B cell (primary cell): ENCODE measurements at places on chromosomes 5 and 9. TPM values are rescaled to one million over a fixed set of nuclear protein-coding genes. Genes with fewer than 3 reads are reported as not detected.

DNA sequence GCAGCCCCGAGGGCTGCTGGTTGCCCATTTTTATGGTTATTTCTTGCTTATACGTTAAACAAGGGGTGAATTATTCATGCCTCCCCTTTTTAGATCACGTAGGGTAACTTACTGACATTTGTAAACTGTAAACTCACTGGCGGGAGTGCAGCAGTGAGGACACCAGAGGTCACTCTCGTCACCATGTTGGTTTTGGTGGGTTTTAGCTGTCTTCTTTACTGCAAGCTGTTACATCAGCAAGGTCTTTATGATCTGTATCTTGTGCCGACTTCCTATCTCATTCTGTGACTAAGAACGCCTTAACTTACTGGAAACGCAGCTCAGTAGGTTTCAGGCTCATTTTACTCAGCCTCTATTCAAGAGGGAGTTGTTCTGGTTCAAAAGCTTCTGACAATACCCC, 155.0 kb upstream of the PRDM9 start:
- DNase-seq = no peak

DNA sequence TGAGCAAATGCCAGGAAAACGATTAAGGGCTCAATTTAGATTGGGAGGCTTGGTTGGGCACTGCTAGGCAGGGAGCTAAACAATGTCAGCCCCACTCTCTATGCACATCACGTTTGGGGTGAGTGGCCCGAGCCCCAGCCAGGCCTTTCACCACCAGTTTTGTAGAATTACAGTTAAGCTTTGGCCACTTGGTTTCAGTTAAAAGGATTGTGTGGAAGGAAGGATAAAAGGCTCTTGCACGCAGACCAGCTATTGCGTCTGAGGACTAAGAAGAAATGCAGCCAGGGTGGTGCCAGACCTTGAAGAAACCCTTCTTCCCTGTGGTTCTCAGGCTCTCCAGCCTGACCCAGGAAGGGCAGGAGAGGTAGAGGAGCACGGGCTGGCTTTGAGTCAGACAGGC, 125.3 kb upstream of the SLC44A1 start:
- no peak for DNase-seq

GRCh38 chr9:137272241-137273094, 5.1 kb upstream of the TOR4A start:
- no peak for DNase-seq

DNA sequence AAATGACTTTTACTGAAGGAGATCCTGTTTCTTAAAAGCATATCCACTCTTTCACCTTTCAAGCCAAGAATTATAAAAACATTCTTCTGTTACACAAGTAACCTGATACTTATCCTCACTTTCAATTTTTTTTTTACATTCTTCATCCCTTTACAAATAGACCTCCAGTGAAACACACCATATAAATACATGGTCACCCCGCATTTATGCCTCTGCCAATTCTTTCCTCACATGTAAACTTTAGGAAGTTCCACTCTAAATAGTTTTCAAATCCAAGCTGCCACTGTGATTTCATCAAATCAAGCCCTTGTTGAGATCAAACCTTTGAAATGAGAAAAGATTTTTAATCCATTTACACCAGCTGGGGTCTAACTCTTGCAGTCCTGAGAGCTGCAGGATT, 40.0 kb downstream of the GAS1 start:
- DNase-seq = no peak

- peak; percentile 9 for DNase-seq
Observed at GRCh38 chr9:138020120-138020794, 142.7 kb downstream of the CACNA1B start.

DNA sequence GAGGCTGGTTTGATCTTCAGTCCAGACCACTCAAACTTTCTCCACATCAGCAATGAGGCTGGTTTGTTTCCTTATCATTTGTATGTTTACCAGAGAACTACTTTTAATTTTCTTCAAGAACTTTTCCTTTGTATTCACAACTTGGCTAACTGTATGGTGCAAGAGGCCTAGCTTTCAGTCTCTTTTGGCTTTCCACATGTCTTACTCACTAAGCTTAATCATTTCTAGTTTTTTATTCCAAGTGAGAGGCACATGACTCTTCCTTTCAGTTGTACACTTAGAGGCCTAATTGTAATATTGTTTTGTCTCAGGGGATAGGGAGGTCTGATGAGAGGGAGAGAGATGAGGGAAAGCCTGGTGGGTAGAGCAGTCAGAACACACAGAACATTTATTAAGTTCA, 554.0 kb upstream of the ARRDC3 start:
- no peak for DNase-seq

DNA sequence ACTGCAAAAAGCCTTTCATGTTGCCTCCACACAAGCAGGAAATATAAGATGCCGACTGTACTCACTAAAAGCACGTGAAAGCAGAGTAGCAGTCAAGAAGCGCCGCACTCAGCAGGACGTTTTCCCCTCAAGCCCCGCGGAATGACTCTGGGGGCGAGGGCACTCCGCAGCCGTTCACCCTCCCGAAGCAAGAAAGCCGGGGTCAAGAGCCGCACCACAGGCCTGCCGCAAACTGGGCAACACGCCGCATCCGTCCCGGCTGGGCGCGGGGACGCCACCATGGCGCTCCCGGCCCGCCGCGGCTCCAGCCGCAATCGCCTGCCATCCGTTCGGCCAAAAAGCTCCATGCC, 364 bp downstream of the RPS6 start:
- no peak for DNase-seq

- no peak for DNase-seq
Observed at GRCh38 chr5:64160201-64160600, 5.4 kb upstream of the RNF180 start.

GRCh38 chr5:139065306-139065705, 132.9 kb downstream of the SIL1 start:
- no peak for DNase-seq

The CACNA1B gene
- polyA plus RNA-seq = not detected in 2 replicates

The TIMD4 gene
- 0.07 and 0.16 TPM in 2 replicates for polyA plus RNA-seq

The ADRA1B gene
- 0.04 TPM in 1 of 2 replicates, not detected in the other for polyA plus RNA-seq
